ENCODE measurements at places on chromosomes 3 and 15. TPM values are rescaled to one million over a fixed set of nuclear protein-coding genes. Genes with fewer than 3 reads are reported as not detected.
A peak's percentile ranks its signal among the peaks of the same experiment; 100 is the strongest.

DNAJC13 gene
- 36.0 TPM for total RNA-seq

TMEM158 gene
- 10.6 TPM for total RNA-seq

BRK1 gene
- 125 TPM for total RNA-seq

CAMK2N2 gene
- 5.6 TPM for total RNA-seq

DNA sequence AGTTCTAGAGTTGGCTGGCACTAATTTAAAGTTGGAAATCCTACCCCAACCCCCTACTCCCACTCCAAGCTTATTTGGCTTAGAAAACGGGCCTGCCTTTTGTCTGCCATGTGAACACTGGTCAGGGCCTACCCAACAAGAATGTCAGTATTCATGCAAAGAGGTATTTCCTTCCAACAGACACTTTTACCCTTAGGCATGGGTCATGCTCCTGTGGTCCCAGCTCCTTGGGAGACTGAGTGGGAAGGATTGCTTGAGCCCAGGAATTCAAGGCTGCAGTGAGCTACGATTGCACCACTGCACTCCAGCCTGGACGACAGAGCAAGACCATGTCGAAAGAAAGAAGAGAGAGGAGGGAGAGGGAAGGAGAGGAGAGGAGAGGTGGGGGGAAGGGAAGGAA lies 137.5 kb upstream of the LRTM1 start:
- H3K27ac ChIP-seq = no peak overlapping the region
- no peak for DNase-seq
- H3K36me3 ChIP-seq = no peaks in the 10 kb centered on the region
- no peak overlapping the region for H3K4me3 ChIP-seq
- no peaks in the 10 kb centered on the region for H3K27me3 ChIP-seq

- peaks cover 11% of the 10 kb centered on the region for H3K36me3 ChIP-seq
- H3K4me1 ChIP-seq = peaks cover 3% of the 10 kb centered on the region
- DNase-seq = no peak
- H3K27me3 ChIP-seq = no peaks in the 10 kb centered on the region
- no peak overlapping the region for H3K27ac ChIP-seq
These were observed 55.4 kb downstream of the ABHD2 start for GRCh38 chr15:89143503-89144162.

FBXL22 gene
- total RNA-seq = 1.0 TPM

SOX14 gene
- 0.18 TPM for total RNA-seq

ERICH6 gene
- total RNA-seq = 0.40 TPM

DNA sequence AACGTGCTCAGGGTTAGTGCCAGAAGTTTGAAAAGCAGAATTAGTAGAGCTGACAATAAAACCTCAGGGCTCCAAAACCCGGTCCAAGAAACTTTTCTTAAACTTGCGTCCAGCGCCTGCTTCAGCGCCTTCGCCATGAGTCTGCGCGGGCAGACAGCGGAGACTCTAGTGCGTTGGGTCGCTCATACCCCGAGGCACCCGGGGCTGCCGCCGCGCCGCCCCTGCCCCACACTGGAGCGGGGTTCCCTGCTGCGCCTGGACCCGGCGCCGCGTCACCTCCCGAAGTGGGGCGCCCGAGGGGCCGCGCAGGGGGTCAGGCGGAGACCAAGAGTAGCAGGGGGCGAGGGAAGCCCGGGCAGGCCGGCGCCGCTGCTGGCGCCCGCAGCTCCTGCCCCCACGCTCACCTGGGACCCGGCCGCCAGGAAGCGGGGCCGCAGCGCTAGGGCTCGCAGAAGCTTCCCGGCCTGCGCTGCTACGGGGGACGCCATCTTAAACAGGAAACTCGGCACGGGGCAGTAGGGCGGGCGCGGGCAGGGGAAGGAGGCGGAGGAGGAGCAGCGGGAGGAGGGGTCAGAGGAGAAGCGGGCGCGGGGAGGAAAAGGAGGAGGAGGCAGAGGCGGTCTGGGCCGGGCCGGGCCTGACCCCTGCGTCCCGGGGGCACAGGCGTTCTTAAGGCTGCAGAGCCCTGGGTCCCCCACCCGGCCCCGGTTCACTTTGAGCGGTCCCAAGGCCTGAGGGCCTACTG lies at the start of gene SUCLG2:
SUCLG2 (minus strand) TSS at position 514 of the 745 bp plus-strand sequence; CDS start at position 488, 26 bp downstream.
- DNase-seq = peak; percentile 77
- H3K27ac ChIP-seq = peak within 1 kb of the TSS; percentile 64
- peaks cover 16% of the 10 kb centered on the region for H3K36me3 ChIP-seq
- no peaks in the 10 kb centered on the region for H3K27me3 ChIP-seq
- H3K4me3 ChIP-seq = peak within 1 kb of the TSS; percentile 88
- peaks cover 51% of the 10 kb centered on the region for H3K4me1 ChIP-seq

SLC25A38 gene
- 26.6 TPM for total RNA-seq

DNA sequence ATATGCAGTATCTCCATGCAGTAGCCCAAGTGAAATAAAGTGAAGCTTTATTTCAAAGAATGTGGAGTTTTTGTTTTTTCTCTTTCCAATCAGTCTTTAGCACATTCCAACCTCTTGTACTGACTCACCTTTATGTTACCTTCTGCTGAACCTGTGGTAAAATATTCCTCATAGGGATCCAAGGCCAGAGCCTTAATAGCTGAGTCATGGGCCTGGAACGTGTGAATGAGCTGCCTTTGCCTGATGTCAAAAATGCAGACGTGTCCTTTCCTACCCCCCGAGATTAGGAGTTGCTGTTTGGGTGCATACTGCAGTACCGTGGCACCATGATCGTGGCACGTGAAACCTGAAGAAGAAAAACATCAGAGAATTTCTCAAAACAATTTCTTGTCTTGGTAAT lies 108.5 kb downstream of the GLDN start:
- no peak overlapping the region for H3K4me3 ChIP-seq
- H3K27ac ChIP-seq = no peak overlapping the region
- no peaks in the 10 kb centered on the region for H3K4me1 ChIP-seq
- no peak for DNase-seq
- peaks cover 41% of the 10 kb centered on the region for H3K36me3 ChIP-seq
- H3K27me3 ChIP-seq = no peaks in the 10 kb centered on the region

DNA sequence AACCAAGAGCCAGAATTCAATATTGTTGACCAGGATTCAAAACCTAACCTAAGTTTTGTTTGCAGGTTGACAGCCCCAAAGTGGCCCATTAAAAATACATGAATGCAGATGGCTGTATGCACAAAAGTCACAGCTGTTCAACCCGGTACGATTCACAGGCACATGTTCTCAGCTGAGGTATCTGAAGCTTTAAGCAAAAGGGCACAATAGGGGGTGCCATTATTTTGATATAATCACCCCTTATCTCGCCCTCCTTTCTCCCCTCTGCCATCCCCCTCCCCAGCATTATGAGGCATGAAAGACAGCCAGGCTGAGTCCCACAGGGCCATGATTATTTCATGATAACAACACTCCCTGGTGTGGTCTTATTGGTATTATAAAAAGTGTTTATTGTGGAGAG lies 264.9 kb downstream of the EBLN2 start:
- H3K4me1 ChIP-seq = no peaks in the 10 kb centered on the region
- no peaks in the 10 kb centered on the region for H3K27me3 ChIP-seq
- H3K36me3 ChIP-seq = no peaks in the 10 kb centered on the region
- no peak overlapping the region for H3K27ac ChIP-seq
- H3K4me3 ChIP-seq = no peak overlapping the region

- no peak overlapping the region for H3K27ac ChIP-seq
- H3K27me3 ChIP-seq = peaks cover 16% of the 10 kb centered on the region
- no peaks in the 10 kb centered on the region for H3K36me3 ChIP-seq
- peaks cover 9% of the 10 kb centered on the region for H3K4me1 ChIP-seq
- DNase-seq = no peak
These were observed 2.6 kb downstream of the HRG start for GRCh38 chr3:186668426-186668825.

PSMD6 gene
- 104 TPM for total RNA-seq

GOLGA8N gene
- total RNA-seq = 2.6 TPM

LYZL4 gene
- not detected for total RNA-seq

- no peak for DNase-seq
- no peak overlapping the region for H3K27ac ChIP-seq
- no peak overlapping the region for H3K4me3 ChIP-seq
- peaks cover 6% of the 10 kb centered on the region for H3K4me1 ChIP-seq
These were observed 43.1 kb upstream of the FNDC3B start for GRCh38 chr3:171996178-171996817.

ZIC1 gene
- total RNA-seq = 54.3 TPM

DNA sequence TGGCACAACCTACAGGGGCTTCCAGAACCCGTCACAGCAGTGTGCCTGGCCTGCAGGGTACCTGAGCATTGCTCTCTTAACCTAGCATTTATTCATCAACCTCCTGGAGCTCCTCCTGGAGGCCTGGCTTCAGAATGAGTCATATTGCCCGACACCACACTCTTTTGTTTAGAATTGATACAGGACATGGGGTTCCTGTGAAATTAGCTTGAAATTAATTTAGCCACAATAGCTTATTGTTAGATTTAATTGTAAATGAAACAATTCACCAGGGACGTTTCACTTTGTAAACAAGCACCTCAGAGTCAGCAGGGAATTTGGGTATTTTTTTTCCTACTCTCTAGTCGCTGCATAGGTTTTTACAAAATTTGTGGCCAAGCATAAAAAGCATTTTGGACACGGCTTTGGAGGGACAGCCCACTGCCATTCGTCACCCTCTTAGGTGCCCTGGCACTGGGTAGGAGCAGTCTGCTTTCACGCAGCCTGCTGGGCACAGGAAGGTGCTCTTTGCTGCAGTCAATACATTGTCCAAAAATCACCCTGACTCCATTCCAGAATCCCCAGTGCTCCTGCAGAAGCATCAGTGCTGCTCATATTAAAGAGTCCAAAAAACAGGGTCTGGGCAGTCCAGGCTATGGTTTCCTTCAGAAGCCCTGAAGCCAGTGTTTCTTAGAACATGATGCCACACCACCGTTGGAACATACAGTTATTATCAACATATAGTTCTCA lies 60.8 kb upstream of the MEF2A start:
- no peak overlapping the region for H3K27ac ChIP-seq
- DNase-seq = no peak
- peaks cover 10% of the 10 kb centered on the region for H3K4me1 ChIP-seq
- H3K27me3 ChIP-seq = no peaks in the 10 kb centered on the region

AHSG gene
- not detected for total RNA-seq

DNA sequence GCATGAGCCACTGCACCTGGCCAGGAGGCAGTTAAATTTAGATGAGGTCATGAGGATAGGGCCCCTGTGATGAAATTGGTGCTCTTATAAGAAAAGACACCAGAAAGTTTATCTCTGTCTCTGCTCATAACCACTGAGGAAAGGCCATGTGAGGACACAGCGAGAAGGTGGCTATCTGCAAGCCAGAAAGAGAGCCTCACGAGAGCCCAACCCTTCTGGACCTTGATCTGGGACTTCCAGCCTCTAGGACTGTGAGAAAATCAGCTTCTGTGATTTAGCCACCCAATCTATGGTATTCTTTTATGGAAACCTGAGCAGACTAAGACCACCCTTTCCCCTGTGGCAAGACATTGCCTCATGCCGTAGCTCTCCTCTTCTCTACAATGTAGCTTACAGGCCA lies 337.6 kb downstream of the THSD4 start:
- peaks cover 28% of the 10 kb centered on the region for H3K4me1 ChIP-seq
- DNase-seq = no peak
- no peaks in the 10 kb centered on the region for H3K36me3 ChIP-seq
- peaks cover 64% of the 10 kb centered on the region for H3K27me3 ChIP-seq

DNA sequence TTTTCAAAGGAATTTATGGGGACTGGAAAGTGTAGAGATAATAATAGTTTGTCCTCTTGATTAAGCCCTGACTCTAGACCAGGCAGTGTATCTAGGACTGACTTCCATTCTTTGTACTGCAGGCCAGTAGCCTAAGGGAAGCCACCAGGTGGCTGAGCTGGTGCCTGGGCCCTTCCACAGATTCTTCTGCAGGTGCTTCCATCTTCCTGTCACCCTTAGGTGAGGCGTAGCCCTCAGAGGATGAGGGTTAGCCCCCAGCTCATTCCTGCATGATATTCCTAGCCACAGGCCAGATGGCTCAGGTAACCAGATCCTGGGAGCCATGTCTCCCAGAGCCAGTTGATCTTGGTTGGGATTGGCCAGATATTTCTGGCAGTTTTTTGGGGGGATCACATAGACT lies 169.0 kb upstream of the IL12A start:
- H3K36me3 ChIP-seq = no peaks in the 10 kb centered on the region
- peaks cover 21% of the 10 kb centered on the region for H3K4me1 ChIP-seq
- no peaks in the 10 kb centered on the region for H3K27me3 ChIP-seq
- H3K4me3 ChIP-seq = no peak overlapping the region
- DNase-seq = no peak

GRCh38 chr3:99711351-99711750 lies 73.0 kb downstream of the COL8A1 start:
- H3K36me3 ChIP-seq = no peaks in the 10 kb centered on the region
- peaks cover 13% of the 10 kb centered on the region for H3K27me3 ChIP-seq
- no peak overlapping the region for H3K27ac ChIP-seq
- DNase-seq = no peak

DNA sequence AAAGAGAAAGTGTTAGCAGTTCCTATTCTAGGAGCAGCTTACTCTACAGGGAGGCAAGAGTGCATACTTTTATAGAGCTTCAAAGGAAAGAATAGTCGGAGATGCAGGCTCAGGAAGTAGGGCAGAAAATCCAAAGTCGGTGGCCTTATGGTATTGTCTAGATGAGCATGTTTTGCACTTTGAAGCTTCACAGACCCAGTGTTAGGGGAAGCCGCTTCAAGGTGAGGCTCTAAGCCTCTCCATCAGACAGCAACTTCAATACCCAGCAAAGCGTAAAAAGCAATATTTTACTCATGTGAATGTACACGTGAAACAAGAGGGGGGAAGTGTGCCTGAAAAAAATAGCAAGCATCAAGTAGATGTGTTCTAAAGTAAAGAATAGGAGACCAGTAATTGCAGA lies 125.6 kb upstream of the RASGRP1 start:
- H3K27ac ChIP-seq = no peak overlapping the region
- H3K4me1 ChIP-seq = peaks cover 4% of the 10 kb centered on the region
- H3K36me3 ChIP-seq = no peaks in the 10 kb centered on the region
- H3K4me3 ChIP-seq = no peak overlapping the region
- H3K27me3 ChIP-seq = no peaks in the 10 kb centered on the region

PRSS50 gene
- total RNA-seq = 0.35 TPM

AGTR1 gene
- 2.1 TPM for total RNA-seq

- H3K36me3 ChIP-seq = no peaks in the 10 kb centered on the region
- DNase-seq = no peak
- no peaks in the 10 kb centered on the region for H3K4me1 ChIP-seq
- no peak overlapping the region for H3K4me3 ChIP-seq
These were observed 439.3 kb upstream of the ARPP21 start for GRCh38 chr3:35200056-35200455.

CPLX3 gene
- total RNA-seq = not detected

DNA sequence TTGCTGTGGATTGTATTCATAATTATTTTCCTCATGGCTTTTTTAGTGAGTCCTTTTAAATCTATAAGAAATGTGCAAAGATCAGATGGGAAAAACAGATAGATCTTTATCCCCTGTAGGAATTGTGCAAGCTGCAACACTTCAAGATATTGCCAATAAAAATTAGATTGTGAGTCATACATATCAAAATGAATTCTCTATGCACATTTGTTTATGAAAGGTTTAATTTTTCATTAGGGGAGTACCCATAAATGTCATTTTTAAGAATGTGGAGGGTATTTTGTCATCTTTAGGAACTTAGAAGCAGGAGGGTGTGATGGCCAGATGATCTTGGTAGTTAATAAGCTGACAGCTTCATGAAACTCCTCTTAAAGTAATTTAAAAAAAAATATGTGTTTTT lies 2.9 kb downstream of the PIAS1 start:
- H3K4me1 ChIP-seq = peaks cover 57% of the 10 kb centered on the region
- no peak for DNase-seq
- no peaks in the 10 kb centered on the region for H3K36me3 ChIP-seq
- H3K4me3 ChIP-seq = peak overlapping the region; percentile 98
- H3K27ac ChIP-seq = no peak overlapping the region

- H3K4me1 ChIP-seq = no peaks in the 10 kb centered on the region
- H3K27ac ChIP-seq = peak overlapping the region; percentile 6
- no peak for DNase-seq
- H3K36me3 ChIP-seq = peaks cover 17% of the 10 kb centered on the region
- no peak overlapping the region for H3K4me3 ChIP-seq
These were observed 36.4 kb downstream of the CEP152 start for GRCh38 chr15:48774484-48774883.

RUVBL1 gene
- 93.1 TPM for total RNA-seq
